ENCODE measurements at places on chromosomes 16 and 17.

- peak; percentile 73 for DNase-seq
These were observed 20.7 kb upstream of the ADCY7 start for GRCh38 chr16:50245417-50246298.

GRCh38 chr16:330741-331140, 21.8 kb downstream of the AXIN1 start:
- DNase-seq: no peak

DNA sequence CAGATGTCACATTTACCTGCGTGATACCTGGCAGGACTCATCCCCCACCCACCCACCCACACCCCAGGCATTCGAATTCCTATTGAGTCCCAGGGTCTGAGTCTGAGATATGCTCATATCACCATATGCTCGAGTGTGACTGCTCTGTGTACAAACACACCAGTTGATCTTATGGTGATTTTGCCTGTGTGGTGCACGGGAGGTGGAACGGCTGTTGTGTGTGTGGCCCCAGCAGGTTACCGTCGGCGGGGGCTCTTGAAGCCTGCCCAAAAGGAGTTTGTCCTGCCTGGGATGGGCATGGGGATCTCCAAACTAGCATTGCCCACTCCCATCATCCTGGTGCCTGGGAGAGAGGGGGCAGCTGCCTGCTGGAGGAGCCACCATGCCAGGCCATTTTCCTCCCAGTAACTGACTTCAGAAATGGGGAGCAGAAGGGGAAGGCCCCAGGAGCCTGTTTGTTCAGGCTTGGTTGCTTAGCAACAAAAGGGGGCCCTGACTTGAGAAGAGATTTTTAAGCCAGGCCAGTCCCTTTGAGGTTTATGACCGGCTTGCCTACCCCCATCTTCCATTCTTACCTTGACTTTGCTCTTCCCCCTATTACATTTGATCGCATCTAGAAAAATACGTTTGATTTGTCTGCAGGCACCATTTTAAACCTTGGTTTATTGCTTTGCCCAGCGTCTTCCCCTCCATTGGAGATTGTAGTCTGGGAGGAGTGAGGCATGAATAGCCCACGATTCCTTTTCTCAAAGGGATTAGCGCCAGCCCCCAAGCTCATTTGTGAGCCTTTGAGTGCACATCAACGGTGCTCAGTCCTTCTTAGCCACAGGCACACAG, 217.7 kb downstream of the CCDC182 start:
- DNase-seq: no peak

DNA sequence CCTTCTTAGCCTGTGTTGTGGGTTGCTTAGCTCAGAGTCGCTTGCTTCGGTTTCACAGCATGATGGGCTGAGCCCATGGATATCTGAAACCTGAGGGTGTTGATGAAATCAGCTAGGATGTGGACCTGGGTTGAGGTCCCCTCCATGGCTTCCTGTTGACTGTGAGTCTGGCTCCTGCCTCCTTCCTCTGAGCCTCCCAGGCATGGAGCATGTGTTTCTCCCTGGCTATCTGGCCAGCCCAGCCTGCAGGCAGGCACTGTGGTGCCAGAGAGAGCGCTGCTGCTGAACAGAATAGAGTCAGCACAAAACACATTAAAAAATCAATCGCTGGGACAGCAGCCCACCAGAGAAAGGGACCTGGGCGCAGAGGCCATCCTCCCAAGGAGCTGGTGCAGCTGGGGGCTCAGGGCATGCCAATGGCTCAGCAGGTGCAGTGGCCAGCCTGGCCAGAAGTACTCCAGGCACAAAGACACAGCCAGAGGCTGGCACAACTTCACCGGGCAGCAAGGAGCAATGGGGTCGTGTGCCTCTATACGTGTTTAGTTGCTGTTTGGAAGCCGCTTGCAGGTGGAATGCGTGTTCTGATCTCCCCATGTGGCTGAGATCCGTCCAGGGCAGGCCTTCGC, 28.3 kb upstream of the GPRC5C start:
- no peak for DNase-seq

DNA sequence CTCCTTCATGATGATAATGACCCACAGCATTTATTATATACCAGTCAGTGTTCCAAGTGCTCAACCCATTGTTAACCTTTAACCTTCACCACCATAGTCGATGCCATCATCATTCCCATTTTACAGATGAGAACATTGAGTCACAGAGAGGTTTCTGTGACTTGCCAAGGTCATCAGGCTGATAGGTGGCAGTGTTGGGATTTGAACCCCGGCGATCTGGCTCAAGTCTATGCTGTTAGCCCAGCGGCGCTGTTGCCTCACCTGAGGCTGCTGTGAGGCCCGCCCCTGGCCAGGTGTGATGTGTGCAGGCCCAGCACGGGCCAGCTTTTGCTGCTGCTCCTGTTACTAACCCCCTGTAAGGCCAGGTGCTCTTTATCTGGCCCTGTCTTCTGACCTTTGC, 101.2 kb downstream of the OR1D5 start:
- DNase-seq: no peak
